ENCODE measurements at places on chromosomes 3 and 15. TPM values are rescaled to one million over a fixed set of nuclear protein-coding genes. Genes with fewer than 3 reads are reported as not detected.
A peak's percentile ranks its signal among the peaks of the same experiment; 100 is the strongest.

DNA sequence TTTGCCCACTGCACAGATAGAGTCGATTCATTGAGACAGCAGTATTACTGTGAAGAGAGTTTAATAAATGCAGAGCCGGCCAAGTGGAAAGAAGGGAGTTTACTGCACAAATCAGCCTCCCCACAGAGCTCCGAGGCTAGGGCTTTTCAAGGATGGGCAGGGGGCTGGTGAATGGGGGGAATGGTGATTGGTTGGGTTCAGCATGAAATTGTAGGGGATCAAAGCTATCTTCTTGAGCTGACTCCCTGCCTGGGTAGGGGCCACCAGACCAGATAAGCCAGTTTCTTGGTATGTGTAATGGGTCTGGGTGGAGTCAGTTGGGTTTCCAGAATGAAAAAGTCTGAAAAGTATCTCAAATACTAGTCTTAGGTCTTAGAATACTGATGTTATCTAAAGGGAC, 66.6 kb downstream of the SYNPR start:
- H3K27ac ChIP-seq = no peak overlapping the region
- H3K27me3 ChIP-seq = peaks cover 2% of the 10 kb centered on the region
- H3K4me1 ChIP-seq = peaks cover 3% of the 10 kb centered on the region
- no peak for DNase-seq
- no peak overlapping the region for H3K4me3 ChIP-seq

DNA sequence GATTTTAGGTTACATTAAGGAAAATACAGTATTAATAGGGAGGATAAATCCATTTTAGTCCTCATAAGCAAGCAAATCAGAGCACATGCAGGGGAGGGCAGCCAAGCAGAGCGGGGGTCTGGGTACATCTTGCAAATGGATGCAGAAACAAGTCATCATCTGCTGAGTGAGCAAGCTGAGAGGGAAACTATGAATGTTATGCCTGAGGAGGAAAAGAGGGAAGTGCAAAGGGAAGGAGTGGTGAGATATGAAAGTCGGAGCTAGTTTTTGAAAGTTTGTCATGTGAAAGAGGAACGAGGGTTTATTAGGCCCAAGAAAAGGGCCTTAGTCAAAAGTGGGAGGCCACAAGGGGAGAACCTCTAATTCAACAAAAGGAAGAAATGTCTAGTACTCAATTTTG, 15.4 kb downstream of the PTX3 start:
- H3K27ac ChIP-seq = no peak overlapping the region
- no peak overlapping the region for H3K4me3 ChIP-seq
- no peaks in the 10 kb centered on the region for H3K27me3 ChIP-seq
- H3K4me1 ChIP-seq = no peaks in the 10 kb centered on the region
- no peaks in the 10 kb centered on the region for H3K36me3 ChIP-seq

DNA sequence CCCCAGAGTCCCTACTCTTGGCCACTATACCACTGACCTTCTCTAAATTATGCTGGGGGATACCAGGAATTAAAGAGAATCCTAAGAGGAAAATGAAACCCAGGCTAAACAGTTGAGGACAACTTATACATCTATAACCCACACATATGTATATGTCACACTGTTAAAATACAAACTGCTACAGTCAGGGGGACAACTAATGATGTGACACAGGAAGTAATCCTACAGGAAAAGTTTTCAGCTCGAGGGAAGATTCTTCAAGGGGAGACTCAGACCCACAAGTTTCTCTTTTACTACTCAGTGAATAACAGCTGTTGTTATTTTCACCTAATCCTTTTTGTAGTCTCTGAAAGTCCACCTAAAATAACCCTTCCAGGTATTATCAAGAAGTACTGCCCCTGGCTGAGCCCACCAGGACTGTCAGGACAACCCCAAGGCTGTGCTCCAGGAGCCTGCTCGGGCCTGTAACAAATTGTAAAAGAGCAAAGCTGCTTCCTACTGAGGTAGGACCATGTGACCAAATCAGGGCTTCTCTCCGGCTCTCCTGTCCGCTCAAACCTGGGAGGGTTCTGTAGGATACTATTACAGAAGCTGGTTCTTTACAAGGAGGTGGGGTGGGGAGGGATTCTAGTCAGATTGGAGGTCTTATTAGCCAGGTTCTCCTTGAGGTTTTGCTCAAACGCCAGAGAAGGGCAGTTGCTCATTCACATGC, 91.6 kb downstream of the SRGAP3 start:
- H3K36me3 ChIP-seq = peaks cover 3% of the 10 kb centered on the region
- DNase-seq = no peak
- H3K4me1 ChIP-seq = peaks cover 28% of the 10 kb centered on the region
- no peak overlapping the region for H3K27ac ChIP-seq
- no peak overlapping the region for H3K4me3 ChIP-seq
- no peaks in the 10 kb centered on the region for H3K27me3 ChIP-seq

- peak; percentile 52 for DNase-seq
- no peak overlapping the region for H3K4me3 ChIP-seq
- no peak overlapping the region for H3K27ac ChIP-seq
- H3K4me1 ChIP-seq = no peaks in the 10 kb centered on the region
- H3K27me3 ChIP-seq = no peaks in the 10 kb centered on the region
These were observed 335.2 kb upstream of the MCTP2 start for GRCh38 chr15:93895976-93896770.

GRCh38 chr3:194129581-194130133, 6.3 kb upstream of the HES1 start:
- no peak for DNase-seq
- H3K27ac ChIP-seq = no peak overlapping the region
- H3K27me3 ChIP-seq = peaks cover 7% of the 10 kb centered on the region
- peaks cover 29% of the 10 kb centered on the region for H3K4me1 ChIP-seq
- H3K4me3 ChIP-seq = no peak overlapping the region

DNA sequence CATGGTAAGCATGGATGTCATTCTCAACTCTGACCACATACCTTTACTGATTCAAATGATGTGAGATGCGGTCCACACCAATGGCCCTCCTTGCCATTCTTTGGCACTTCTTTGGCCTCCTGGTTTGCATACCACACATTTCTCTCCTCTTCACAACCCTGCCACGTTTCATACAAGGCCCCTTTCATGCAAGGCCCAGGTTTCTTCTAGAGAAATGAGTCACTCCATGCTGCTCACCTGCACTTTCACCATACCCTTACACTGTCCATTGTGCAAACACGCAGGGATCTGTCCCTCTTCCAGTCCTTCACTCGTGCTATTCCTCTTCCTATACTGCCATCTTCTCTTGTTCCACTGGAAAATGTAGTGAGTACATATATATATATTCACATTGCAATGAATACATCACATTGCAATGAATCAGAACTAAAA, 24.4 kb upstream of the SLC24A5 start:
- no peak overlapping the region for H3K4me3 ChIP-seq
- peaks cover 2% of the 10 kb centered on the region for H3K4me1 ChIP-seq
- no peak overlapping the region for H3K27ac ChIP-seq
- H3K36me3 ChIP-seq = no peaks in the 10 kb centered on the region
- no peaks in the 10 kb centered on the region for H3K27me3 ChIP-seq

GRCh38 chr15:55627730-55628368, 39.7 kb upstream of the PYGO1 start:
- no peak overlapping the region for H3K27ac ChIP-seq
- no peaks in the 10 kb centered on the region for H3K36me3 ChIP-seq
- no peak for DNase-seq
- no peak overlapping the region for H3K4me3 ChIP-seq
- H3K27me3 ChIP-seq = no peaks in the 10 kb centered on the region
- H3K4me1 ChIP-seq = no peaks in the 10 kb centered on the region

DNA sequence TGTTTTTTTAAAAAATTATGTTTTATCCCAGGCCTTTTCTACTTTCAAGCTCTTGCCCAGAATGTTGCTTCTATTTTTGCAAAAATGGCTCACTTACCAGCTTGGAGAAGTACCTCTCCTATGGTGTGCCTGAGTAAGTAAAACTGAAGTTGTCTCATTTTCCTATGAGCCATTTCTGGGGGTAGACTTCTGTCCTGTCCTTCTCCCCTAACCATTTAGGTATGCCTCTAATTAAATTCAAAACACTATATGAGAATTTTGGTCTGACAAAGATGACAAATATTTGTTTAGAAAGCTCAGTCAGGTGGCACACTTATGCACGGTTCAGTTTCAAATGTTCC, 282.5 kb upstream of the ICE2 start:
- H3K4me3 ChIP-seq = no peak overlapping the region
- no peak overlapping the region for H3K27ac ChIP-seq
- H3K27me3 ChIP-seq = no peaks in the 10 kb centered on the region
- no peaks in the 10 kb centered on the region for H3K36me3 ChIP-seq
- DNase-seq = no peak

DNA sequence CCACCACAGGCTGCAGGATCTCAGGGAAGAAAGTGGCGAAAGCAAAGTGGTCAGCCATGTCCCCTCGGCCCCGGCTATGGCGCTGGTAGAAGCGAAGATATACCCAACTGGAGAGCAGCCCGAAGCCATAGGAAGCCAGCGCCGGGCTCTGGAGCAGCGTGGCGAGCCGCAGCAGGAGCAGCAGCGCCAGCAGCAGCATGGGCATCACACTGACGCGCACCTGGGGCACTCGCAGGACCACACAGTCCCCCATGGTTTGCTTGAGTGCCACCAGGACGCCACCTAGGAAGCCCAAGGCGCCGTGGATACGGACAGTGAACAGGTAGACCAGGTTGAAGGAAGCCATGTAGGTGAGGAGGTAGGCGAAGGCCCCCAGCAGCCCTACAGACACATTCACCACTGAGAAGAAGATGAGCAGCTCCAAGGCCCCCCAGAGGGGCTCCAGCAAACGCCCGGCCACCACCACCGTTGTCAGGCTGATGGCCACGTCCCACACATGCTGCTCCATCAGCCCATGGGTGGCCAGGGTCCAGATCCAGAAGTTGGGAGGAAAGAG, 888 bp downstream of the TMEM115 start:
- no peaks in the 10 kb centered on the region for H3K27me3 ChIP-seq
- peak overlapping the region; percentile 78 for H3K27ac ChIP-seq
- no peak for DNase-seq
- peaks cover 53% of the 10 kb centered on the region for H3K36me3 ChIP-seq
- H3K4me1 ChIP-seq = peaks cover 48% of the 10 kb centered on the region
- H3K4me3 ChIP-seq = peak overlapping the region; percentile 91

DNA sequence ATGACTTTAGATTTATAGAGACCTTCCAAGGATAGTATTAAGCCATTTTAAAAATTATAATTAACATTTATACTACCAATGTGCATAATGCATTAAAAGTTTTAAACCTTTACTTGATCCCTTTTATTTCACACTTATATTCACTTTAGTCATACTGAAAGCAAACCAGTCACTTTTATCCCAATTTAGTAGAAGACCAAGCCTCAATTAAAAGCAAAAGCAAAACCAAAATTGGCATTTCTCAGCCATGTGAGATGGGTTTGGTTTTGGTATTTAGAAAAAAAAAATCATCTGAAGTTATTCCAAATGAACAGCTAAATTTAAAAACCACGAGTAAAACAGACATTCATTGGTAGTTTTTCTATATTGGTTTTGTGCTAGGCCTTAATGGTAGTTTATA, 249.4 kb downstream of the LPP start:
- H3K27me3 ChIP-seq = no peaks in the 10 kb centered on the region
- H3K4me1 ChIP-seq = no peaks in the 10 kb centered on the region
- H3K27ac ChIP-seq = no peak overlapping the region
- H3K4me3 ChIP-seq = no peak overlapping the region
- no peak for DNase-seq

- H3K36me3 ChIP-seq = no peaks in the 10 kb centered on the region
- H3K27me3 ChIP-seq = no peaks in the 10 kb centered on the region
- H3K27ac ChIP-seq = no peak overlapping the region
- no peak overlapping the region for H3K4me3 ChIP-seq
- no peaks in the 10 kb centered on the region for H3K4me1 ChIP-seq
These were observed 11.9 kb downstream of the CX3CR1 start for GRCh38 chr3:39267631-39268548.

DNA sequence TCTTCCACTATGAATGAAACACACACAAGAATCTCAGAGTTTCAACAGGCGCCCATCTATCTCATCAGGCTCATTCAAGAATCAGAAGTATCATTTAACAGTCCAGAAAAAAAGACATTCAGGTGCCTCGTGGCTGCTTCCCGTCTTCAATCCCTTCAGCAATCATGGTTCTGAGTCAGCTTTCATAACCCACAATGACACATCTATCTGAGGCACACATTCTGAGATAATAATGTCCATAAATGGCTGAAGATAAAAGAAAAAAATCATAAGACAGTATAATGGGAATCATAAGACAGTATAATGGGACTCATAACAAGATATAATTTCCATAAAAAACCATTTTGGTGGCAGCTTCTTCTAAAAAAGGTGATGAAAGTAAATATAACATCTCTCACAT, 52.4 kb downstream of the TNIK start:
- H3K36me3 ChIP-seq = no peaks in the 10 kb centered on the region
- peaks cover 7% of the 10 kb centered on the region for H3K4me1 ChIP-seq
- H3K27me3 ChIP-seq = no peaks in the 10 kb centered on the region
- DNase-seq = peak; percentile 55
- H3K4me3 ChIP-seq = no peak overlapping the region

DNA sequence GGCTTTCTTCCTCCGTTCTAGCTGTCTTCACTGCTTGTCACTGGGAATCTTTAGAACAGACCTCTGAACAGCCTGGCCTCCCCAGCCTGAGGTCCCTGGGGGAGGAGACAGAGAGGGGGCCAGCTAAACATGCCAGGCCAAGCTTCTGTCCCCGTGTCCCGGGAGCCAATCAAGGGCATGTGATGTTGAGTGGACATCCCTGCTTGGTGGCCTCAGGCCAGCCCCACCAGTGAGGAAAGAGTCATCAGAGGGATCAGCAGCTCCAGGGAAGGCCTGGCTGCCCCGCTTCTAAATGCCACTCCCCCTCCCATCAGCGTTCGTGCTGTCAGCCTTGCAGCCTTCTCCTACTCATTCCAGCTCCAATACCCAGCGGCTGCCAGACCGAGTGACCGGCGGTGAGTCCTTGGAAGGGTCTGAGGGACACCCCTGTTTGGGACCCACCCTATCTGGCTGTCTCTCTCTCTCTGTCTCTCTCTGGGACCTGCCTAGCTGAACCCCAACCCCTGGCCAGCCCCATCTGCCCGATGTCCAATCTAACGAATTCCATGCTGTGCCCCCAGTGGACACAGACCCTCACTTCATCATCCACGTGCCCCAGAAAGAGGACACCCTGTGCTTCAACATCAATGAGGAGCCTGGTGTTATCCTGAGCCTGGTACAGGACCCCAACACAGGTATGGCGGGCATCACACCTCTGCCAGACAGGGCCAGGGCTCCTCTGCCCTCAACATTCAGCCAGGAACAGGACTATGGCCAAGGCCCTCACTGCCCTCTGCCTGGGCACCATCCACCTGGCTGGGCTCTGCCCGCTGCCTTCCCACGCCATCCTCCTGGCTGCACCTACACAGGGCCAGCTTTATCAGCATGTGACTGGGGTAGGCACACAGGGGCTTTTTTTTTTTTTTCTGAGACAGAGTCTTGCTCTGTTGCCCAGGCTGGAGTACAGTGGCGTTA, 6.6 kb upstream of the ITIH3 start:
- no peaks in the 10 kb centered on the region for H3K4me1 ChIP-seq
- no peaks in the 10 kb centered on the region for H3K27me3 ChIP-seq
- no peak overlapping the region for H3K4me3 ChIP-seq

DNA sequence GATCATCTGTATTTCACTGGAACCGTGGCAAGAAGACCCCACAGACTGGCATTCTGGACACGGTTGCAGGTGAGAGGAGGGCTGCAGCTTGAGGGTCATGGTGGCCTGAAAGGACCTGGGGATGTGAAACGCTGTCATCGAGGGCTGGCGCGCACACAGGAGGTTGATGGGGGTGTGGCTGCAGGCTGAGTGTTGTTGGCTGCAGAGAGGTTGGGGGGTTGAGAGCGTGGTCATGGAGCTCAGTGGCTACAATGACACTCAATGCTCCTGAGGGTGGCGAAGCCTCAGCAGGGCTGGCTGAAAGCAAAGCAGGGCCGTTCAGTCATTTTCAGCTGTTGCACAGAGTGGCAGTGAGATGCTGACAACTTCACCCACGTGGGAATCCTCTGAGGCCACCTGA, 21.0 kb downstream of the CPN2 start:
- no peaks in the 10 kb centered on the region for H3K36me3 ChIP-seq
- H3K4me3 ChIP-seq = no peak overlapping the region
- DNase-seq = no peak
- no peak overlapping the region for H3K27ac ChIP-seq
- H3K4me1 ChIP-seq = peaks cover 26% of the 10 kb centered on the region

PRR20G gene
- not detected for total RNA-seq

CNTN3 gene
- total RNA-seq = 24.1 TPM

All from spinal cord (tissue), 10 donors.